ENCODE measurements at places on chromosomes 16 and 17.

DNA sequence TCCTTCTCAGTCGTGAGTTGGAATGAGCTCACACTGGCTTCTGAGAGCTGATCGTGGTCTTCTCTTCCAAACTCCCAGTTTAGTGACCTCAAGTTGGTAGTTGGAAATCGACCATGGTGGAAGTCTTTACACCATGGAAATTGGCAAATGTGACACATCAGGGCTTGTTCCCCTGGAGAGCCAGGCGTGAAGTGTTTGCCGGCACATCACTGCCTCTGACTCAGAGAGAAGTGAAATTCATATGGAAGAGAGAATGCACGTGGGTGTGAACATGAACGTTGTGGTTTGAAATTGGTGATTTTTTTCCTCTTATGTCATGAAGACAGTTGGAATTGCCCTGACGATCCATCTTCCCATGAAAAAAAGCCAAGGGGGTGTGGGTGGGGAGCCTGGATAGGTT is 47.4 kb downstream of the AXIN2 start:
- DNase-seq = no peak

DNA sequence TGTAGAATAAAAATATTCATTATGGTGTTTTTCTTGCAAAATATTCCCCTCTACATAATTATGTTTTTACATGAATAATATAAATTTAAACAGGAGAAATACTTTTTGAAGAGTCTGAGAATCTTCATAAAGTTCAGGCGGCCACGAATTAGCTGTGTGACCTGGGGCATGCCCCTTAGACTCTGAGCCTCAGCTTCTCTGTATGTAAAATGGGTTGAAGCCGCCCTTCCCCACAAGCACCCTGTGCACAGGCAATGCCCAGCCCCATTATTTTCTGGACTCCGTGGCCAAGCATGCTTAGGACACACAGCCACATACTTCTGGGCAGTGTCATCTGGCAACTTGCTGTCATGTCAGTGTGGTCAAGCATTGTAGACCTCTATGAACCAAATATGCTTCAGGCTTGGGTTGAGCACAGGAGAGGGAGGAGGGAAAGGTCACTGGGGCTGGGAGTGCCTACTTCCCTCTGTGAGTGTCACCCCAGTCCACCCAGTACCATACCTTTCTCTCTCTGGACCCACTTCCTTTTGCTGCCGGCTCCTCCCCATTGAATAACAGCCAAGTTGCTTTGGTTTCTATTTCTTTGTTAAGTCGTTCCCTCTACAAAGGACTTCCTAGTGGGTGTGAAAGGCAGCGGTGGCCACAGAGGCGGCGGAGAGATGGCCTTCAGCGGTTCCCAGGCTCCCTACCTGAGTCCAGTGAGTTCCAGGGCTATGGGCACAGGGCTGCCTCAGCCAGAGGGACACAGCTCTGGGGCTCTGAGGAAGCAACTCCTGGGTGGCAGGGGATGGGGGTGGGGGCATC is at the start of gene LGALS9:
TSS of gene LGALS9 (plus strand) at position 582 of the 804 bp plus-strand sequence. CDS start at position 660, 78 bp downstream.
- DNase-seq = no peak

- no peak for DNase-seq
Observed at GRCh38 chr16:11143372-11144035, 112.5 kb downstream of the SOCS1 start.

DNA sequence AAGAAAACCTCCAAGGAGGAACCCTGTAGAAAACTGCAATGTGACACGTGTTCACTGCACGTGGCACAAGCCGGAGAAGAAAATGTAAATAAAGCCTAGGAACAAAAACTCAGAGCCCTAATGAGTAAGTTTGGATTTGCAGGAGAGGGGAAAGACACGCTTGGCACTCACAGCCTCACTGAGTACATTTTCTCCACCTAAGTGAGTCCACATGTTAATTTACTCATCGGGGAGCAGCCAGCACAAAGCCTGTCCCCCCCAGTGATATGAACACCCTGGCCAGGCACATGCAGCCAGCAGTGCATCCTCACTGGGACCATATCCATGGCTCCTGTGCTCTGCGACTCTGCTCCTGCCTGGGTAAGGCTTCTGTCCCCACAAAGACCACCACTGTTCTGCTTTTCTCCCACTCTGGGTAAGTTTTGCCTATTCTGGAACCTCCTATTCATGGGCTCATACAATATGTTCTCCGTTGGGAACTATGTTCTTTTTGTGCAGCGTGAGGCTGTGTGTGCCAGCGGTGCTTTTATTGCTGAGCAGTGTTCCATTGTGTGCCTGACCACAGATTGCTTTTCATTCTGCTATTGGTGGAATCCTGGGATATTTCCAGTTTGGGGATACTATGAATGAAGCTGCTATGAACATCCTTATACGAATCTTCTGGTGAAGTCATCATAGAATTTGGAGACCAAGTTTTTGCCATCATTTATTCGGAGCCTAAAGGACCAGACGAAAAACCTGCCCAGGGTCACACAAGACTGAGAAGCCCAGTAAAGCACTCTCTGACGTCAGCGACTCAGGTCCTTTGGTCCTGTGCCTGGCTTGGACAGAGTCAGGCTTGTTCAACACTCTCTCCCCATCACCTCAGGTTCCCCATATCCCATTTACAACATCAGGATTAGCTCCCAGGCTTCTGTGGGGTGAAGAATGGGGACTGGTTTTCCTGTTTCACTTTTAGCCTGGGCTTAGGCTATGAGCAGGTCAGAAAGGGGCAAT is 53.3 kb downstream of the RNF112 start:
- DNase-seq = no peak

- DNase-seq = no peak
Observed at GRCh38 chr16:12392585-12393091, 411.0 kb downstream of the CPPED1 start.

- no peak for DNase-seq
Observed at GRCh38 chr16:3400446-3400778, 392 bp downstream of the ZSCAN32 start.
